ENCODE measurements at places on chromosomes 12 and 14.

DNA sequence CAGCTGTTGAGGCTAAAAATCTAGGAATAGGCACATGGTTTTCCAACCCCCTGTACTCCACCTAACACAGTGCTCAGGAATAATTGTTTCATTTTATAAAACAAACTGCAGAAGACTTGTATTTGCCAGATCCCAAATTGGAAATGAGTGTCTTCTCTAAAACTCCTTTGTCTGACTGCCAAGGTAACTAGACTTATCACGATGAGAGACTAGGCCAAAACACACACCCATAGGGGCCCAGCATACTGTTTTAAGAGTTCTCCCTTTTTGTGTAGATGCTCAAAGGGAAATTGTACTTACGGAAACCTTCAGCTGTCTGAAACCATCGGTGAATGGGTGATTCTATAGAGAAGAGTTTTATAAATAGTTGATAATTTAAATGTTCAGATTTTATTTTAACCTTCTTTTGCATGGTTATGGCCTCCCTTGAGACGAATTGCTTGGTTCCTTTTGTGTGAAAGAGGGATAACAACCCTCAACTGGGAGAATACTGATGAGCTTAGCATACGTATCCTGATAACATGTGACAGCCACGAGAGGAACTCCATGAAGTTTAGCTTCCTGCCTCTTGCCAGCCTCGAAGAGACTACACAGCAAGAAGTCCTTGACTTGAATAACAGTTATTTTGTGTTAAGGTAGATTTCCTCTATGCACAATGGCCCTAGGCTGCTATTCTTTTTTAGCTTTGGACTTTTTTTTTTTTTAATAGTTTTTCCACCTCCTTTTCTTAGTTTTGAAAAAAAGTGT is 103.3 kb downstream of the PELI2 start:
- DNase-seq = no peak

GRCh38 chr12:62919838-62920237 is 15.1 kb downstream of the PPM1H start:
- DNase-seq = no peak

GRCh38 chr12:66131067-66131688 is 628 bp upstream of the LLPH start:
- DNase-seq = no peak

- DNase-seq = no peak
Measured at GRCh38 chr12:3705354-3705675, 47.6 kb downstream of the CRACR2A start.

GRCh38 chr12:103848917-103849491 is 8.0 kb upstream of the NT5DC3 start:
- no peak for DNase-seq

DNA sequence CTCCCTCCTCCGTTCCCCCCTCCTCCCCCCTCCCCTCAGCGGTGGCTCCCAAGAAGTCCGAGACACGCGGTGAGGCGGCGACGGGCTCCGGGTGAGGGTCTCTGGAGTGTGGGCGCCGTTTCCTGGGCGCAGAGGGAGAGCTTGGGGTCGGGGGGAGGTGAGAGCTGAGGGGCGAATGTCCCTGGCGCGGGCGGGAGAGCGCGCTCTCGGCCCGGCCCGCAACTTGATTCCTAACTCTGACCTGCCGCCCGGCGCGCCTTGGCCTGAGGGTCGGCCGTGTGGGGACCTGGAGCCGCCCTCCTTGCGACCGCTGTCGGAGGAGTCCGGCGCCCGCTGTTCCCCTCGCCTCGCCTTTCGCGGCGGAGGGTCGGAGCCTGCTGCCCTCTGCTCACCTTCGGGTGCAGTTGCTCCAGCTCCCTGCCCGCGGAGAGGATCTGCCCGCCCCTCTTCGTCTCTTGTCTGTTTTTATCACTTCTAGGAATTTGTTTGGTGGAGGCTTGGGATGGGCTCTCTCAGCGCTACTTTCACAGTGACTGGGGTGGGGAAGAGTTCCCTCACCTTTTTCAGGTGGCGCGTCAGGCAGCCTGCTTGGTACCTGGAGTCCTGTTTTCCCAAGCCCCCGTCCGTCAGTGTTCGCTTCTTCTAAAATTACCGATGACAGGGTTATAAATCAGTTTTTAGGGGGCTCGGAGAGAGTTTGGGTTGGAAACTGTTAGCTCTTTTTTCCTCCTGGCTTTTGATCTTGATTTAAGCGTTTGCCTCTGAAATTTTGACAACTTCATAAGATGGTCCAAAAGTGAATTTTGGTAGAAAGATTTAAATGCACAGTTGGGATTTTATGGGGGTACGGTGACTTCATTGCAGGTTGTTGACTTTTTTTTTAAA is 495 bp downstream of the ADIPOR2 start:
- DNase-seq = peak; percentile 85

DNA sequence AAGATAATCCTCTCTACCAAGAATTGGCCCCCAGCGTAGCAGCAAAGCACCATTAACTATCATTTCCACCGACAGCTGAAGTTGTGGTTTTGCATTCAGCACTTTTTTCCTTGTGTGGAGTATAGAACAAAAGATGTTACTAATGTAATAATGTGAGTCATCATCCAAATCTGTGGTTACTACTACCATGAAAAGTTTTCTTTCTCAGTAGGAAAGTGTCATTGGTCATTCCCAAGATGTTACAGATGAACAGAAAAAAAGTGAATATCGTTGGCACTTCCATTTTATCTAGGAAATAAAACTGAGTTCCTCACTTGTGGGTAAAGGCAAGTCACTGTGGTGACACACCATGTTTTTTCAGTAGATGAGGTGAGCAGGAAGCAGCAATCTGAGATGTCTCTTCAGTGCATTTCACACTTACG is 30.3 kb upstream of the IFNG start:
- DNase-seq = no peak

GRCh38 chr12:42539696-42540095 is 49.9 kb downstream of the PRICKLE1 start:
- DNase-seq = no peak

DNA sequence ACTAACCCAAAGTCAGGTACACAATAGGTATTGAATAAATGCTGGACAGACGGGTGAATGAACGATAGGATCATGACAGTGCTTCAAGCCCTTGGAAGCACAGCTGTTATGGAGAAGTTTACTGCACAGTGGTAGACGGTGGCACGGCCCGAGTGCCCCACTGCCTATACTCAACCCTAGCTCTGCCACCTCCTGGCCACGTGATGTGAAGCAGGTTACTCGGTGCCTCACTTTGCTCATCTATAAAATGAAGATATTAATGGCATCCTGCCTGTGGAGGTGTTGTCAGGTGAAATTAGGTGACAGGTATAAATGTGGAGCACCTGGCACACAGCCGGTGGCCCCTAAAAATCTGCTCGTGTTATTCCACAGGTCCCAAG is 5.8 kb downstream of the ASB2 start:
- DNase-seq = no peak

DNA sequence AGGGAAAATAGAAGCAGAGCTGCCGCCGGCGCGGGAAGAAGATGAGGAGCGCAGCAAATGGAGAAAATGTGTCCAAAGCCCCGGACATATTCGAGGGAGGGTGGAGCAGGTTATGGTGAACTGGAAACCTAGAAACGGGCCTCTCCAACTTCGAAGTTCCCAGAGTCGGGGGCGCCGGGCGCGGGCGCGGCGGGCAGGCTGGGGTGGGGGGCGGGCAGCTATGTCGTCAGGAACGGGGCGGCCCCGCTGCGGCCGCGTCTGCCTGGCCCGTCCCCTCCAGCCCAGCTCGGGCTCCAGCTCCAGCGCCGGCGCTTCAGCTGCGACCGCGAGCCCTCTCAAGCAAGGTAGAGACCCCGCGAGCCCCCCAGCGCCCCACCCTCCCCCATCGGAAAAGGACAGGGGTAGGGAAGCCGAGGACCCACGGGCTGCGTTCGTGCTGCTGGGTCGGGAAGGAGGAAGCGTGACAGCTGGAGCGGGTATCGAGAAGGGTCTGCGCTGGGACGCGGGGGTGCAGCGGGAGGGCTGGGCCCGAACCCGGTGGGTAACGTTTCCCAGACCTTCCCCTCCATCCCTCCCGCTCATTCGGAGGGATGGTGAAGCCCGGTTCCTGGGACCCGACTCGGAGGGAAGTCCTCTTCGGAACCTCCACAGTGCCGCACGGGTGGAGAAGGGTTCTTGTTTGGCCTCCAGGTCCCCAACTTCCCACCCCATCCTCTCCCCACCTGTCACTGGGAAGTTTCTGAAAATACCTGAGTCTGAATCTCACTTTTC is 1.0 kb downstream of the DGKA start:
- DNase-seq = peak; percentile 10

GRCh38 chr12:110109037-110109836 is 14.9 kb upstream of the IFT81 start:
- DNase-seq = peak; percentile 32

DNA sequence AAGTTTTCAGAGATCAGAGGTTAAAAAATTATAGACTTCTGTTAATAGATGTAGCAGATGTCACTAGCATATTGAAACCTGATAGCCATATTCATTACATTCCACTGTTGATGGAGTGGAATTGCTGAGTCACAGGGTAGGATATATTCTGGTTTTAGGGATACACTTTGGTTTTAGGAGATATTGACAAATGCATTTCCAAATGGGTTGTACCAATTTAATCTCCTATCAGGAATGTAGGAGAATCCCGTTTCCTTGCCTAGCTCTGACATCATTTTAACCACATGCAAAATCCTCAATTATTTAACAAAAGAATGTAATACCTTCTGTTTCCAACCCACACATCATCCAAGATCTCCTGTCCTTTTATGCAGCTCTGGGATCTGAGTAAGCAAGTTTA is 30.7 kb upstream of the ESR2 start:
- no peak for DNase-seq

DNA sequence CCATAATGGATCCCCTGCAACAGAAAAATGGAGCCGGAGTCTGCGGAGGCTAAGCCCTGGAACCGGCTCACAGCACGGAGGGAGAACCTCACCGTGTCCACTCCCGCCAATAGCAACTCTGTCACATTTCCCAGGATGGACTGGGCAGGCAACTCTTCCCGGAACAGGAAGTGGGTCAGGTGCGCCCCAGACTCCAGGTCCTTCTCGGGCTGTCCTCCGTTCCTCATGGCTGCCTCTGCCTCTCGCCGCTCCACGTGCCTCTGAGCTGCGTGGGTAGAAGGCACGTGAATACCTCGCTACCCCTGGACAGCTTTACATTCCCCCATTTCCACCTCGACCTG is 2.2 kb downstream of the CYP27B1 start:
- no peak for DNase-seq

DNA sequence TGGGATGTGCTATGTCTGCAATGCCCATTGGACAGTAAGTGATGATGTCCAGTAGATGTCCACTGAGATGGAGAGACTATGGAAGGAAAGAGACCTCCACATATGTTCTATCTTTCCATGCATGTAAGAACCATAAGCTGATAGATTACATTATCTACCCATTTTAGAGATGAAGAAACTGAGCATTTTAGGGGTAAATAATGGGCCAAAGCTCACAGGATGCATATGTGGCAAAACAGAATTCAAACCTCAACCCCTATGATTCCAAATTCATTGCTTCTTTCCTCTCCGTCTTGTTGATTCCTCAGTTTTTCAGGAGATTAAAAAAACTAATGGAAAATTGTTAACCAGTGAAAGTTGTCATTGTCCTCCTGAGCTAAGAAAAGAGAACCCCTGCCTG is 200.7 kb upstream of the PWP1 start:
- no peak for DNase-seq
